Stimulated activated CD4-positive, alpha-beta T cell treated with anti-CD3 and anti-CD28 coated beads, TNF-alpha, amount 100 ng/mL, for 48 hours (primary cell): ENCODE measurements at places on chromosomes 3 and 15.

GRCh38 chr3:55704521-55704920, 217.4 kb upstream of the WNT5A start:
- DNase-seq: no peak

DNA sequence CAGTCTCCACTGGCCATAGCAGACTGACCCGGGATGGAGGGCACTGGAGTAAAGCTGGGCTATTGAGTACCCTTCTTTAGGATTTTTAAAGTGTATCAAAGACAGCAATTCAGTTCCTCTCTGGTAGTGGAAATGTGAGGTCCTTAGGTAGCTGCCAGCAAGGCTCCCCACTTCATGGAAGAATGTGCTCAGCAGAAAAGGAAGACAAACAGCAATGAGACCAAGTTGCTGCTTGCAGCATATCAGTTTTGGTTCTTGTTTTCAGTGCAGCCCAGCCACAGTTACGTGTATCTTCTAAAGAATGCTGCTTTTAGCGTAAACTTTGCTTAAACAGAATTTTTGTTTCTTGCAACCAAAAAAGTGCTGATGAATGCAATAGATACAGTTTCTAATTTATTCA, 374.0 kb upstream of the CBLB start:
- DNase-seq: no peak

DNA sequence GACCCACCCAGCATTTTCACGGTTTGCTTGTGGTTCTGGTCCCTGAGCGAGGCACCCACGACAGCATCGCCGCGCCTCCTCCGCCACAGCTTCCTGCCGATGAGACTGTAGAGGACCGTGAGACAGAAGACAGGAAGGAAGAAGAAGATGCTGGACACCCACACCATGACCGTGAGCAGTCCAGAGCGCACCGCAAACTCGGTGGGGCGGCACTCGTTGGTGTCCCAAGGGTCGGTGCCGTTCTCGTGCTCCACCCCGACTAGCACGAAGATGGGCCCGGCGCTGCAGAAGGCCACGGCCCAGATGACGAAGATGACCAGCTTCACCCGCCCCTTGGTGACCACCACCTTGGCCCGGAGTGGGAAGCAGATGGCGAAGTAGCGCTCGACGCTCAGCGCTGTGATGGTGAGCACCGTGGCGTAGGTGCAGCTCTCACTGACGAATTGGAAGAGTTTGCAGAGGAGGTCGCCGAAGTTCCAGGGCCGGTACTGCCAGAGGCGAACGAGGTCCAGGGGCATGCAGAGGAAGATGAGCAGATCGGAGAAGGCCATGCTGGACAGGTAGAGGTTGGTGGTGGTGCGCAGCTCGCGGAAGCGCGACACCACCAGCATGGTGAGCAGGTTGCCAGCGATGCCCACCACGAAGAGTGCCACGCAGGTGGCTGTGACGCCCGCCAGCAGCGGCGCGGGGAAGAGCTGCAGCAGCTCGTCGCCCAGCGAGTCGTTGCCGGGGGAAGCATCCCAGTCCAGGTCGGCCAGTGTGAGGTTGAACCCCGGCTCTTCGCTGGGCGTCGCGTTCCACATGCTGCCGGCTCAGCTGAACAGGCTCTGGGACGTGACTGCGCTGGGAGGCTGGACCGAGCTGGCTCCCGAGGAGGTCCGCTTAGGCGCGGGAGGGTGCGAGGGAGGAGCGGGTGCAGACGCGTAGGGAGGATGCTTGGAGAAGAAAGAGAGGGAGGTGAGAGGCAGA, at the start of gene GHSR:
Gene GHSR, minus strand, starts transcription at position 846 of the 969 bp plus-strand sequence. Its CDS starts 43 bp downstream, at position 803.
- DNase-seq: no peak

DNA sequence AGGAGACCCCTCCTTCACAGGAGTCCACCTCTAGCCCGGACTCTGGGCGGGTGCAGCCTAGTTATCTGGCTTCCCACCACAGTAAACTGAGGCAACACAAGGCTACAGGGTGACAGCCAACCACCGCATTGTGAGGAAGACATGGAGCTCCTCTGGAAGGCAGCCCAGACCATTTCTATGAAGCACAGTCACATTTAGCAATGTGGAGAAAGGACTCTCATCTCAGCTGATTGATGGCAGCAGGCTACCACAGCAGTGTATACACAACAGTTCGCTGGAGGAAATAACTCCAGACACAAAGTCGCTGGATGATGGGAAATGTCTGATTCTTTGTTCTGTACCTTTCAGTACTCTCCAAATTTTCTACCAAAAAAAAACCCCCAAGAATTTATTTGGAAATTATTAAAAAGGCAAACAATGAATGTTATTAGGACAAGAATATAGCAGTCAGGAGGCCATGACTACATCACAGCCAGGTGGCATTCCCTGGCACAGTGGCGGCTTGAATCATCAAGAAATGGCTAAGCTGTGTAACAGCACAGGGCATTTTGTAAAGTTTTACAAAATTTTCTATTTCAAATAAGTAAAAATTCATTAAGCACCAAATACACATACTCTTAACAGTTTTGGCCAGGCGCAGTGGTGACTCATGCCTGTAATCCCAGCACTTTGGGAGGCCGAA, 40.1 kb downstream of the FAN1 start:
- no peak for DNase-seq

DNA sequence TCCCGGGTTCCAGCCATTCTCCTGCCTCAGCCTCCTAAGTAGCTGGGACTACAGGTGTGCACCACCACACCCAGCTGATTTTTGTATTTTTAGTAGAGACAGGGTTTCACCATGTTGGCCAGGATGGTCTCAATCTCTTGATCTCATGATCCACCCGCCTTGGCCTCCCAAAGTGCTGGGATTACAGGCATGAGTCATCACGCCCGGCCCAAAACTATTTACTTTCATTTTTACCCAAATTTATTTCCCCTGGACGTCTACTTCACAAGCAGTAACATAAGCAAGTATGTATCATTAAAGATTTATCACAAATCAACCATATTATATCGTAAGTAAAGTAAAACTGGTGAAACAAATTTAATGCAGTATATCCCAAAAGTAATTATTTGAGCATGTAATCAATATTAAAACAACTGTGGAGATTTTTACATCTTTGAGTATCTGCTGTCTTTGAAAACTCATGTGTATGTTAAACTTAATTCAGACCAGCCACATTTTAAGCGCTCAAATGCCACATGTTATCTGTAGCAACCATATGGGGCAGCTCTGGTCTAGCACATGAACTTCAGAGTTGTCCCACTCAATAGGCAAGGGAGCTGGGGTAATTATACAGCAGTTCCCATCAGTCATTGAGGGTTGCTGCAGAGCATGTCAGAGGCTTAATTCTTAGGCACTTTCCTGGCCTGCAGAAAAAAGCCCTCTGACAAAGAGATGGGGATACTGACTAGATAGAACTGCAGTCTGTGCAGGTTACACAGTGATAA, 185.7 kb upstream of the CTDSPL start:
- DNase-seq: no peak

GRCh38 chr15:67030036-67030762, 35.2 kb upstream of the SMAD3 start:
- no peak for DNase-seq

- no peak for DNase-seq
Observed at GRCh38 chr3:89098964-89099585, 8.3 kb upstream of the EPHA3 start.

DNA sequence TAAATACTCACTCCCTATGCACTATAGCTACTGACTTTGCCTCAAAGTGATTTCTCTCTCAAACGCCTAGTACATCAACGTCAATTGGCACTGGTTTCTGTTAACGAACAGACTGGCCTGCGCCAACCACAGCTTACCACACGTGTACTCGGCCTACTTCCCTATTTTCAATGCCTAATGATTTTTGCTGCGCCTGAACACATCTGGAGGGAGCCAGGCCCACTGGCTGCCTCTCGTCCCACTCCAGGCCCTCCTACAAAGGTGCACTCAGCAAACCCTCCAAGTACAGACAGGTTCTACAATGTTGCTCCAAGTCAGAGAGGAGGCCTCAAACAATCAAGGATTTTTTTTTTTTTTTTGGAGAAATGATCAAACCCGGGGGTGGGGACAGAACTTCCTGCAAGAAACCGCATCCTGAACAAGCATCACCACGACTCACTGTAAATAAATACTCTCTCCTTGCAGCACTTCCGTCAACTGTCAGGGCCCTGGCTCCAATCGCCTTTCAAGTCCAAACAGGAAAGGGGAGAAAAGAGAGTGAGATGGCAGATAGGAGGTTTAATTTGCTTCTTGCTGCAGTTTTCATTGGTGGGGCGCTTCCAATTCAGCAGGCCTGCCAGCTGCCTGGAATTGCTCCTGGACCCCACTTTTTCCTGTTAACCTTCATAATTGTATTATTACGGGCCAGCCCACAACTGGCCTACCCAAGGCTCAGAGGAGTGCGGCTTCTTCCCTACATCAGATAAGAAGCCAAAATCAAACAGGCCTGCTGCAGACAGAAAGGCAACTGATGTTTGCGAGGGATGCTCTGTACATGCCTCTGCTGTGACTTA, 139.3 kb downstream of the FOXP1 start:
- no peak for DNase-seq

- DNase-seq: peak; percentile 21
Observed at GRCh38 chr3:143120716-143121240, 1.2 kb downstream of the CHST2 start.

- DNase-seq: peak; percentile 25
Observed at GRCh38 chr15:25437777-25438600, 835 bp downstream of the UBE3A start.

DNA sequence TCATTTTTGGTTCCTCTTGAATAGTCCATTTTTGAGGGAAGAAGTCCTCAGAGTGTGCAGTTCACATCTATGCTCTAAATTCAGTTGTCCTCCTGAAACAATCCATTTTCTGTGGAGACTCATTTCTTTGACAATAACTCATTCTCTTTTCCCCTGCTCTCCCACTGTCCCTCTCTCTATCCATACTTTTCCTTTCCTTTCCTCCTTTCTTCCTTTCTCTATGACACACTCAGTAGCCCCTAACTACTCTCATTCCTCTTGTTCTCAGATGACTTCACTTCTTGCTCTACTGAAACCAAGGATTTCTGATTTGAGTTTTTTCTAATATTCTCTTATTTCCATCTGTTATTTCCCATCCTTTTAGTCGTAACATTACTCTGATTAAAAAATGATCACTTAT, 16.7 kb upstream of the MEIS2 start:
- DNase-seq: no peak

DNA sequence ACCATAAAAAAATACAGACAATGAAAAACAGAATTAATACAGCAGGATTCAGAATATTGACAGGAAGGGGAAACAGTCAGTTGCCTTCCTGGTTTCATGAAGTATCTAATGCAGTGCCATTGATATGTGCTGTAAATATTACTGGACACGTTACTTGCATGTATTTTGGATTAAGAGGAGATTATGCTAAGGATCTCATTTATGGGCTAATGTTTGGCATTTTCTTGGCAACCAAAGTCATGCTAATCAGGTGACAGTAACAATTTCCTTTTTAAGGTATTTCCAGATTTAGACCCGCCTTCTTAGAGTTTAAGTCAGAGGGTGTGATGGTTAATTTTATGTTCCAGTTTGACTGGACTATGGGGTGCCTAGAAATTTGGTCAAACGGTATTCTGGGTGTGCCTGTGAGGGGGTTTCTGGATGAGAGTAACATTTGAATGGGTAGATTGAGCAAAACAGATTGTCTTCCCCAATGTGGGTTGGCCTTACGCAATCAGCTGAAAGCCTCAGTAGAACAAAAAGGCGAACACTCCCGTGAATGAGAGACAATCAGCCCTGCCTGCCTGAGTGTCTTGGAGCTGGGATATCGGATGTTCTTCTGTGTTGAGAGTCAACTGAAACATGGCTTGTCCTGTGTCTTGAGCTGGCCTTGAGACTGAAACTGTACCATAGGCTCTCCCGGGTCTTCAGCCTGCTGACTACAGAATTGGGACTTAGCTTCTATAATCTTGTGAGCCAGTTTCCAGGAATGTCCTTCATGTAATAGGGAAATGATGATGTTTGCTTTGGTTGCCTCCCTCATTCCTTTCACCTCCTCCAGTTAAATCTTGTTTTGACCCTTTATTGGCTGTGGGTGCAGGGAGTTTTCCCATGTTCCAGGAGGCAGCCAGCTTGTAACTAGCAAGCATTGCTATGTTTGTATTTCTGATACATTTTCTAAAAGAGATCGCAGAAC, 10.5 kb downstream of the SQOR start:
- DNase-seq: no peak

DNA sequence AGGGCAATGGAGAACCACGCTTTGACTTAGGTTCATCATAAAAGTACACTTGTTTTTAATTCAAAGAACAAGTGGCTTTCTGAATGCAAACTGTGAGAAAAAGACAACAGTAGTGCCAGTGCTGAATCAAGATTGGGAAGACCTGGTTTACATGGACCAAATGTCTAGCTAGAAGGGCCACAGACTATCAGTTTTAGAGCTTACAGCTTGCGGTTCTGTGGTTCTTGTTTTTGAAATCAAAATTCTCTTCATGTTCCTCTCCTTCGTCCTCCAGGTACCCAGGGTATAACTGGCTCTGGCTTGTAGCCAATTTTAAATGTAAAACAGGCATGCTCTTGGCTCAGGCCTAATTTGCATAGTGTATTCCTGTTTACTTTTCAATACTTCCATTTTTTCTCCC, 124.6 kb downstream of the TGFBR2 start:
- DNase-seq: no peak

- DNase-seq: no peak
Observed at GRCh38 chr3:133788024-133788423, 17.6 kb upstream of the SRPRB start.

- DNase-seq: no peak
Observed at GRCh38 chr3:185208823-185209222, 45.0 kb downstream of the EHHADH start.

DNA sequence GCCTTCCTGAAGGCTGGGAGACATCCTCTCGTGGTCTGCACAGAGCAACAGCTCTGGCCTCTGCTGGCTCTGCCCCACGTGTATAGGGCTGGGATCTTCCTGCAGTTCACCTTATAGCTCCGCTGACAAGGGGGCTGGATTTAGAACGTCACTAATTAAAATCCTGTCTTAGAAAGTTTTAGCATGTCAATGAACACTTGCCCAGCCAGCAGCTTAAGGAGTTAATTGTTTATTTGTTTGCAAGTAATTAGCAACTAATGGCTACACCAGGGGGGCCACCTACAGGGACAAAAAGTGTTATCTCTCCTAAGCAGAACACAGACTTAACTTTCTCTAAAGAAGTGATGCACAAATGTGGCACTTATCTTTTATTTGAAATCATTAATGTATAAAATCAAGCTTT, at the start of gene HESX1:
Gene HESX1, minus strand, starts transcription at position 84 of the 403 bp plus-strand sequence. Its CDS starts 60 bp downstream, at position 24.
- no peak for DNase-seq

DNA sequence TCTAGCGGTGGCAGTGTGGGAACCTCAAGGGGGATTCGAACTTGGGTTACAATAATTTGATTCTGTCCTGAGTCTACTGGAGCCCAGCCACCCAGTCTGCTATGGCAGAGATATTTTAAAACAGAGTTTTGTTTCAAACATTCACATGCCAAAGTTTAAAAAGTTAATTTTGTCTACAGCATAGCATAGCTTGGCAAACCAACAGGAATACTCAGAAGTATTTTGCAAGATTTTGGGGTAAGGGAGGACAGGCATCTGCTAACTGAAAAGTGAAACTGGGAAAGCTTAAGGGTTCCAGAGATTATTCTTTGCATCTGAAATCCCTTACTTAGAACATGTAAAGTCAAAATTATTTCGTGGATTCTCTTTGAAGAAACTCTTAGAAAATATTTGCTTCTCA, 6.6 kb downstream of the ARID3B start:
- no peak for DNase-seq

- no peak for DNase-seq
Observed at GRCh38 chr3:156614642-156615511, 59.5 kb upstream of the TIPARP start.

- DNase-seq: no peak
Observed at GRCh38 chr3:32403663-32404062, 12.0 kb downstream of the CMTM7 start.

- no peak for DNase-seq
Observed at GRCh38 chr3:178146406-178146831, 389.8 kb upstream of the KCNMB2 start.
